Fibroblast of upper back skin (primary cell): ENCODE measurements at places on chromosomes 3 and 15.

DNA sequence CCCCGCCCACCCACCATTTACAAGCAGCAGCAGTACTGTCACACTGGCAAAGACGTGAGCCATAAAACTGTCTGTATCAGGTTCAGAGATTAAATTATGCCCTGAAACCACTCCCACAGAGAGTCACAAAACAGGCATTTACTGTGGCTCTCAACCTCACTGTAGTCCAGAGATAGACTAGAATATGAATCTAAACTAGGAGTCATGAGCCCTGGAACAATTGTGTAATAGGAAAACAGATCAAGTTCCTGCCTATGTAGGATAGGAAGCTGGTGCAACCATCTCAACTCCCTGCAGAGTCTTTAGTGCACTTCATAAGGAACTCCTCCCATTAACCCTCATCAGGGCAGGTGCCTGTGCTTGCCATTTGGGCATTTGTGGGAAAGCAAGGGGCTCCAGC is 61.7 kb downstream of the FAM227B start:
- DNase-seq: no peak

DNA sequence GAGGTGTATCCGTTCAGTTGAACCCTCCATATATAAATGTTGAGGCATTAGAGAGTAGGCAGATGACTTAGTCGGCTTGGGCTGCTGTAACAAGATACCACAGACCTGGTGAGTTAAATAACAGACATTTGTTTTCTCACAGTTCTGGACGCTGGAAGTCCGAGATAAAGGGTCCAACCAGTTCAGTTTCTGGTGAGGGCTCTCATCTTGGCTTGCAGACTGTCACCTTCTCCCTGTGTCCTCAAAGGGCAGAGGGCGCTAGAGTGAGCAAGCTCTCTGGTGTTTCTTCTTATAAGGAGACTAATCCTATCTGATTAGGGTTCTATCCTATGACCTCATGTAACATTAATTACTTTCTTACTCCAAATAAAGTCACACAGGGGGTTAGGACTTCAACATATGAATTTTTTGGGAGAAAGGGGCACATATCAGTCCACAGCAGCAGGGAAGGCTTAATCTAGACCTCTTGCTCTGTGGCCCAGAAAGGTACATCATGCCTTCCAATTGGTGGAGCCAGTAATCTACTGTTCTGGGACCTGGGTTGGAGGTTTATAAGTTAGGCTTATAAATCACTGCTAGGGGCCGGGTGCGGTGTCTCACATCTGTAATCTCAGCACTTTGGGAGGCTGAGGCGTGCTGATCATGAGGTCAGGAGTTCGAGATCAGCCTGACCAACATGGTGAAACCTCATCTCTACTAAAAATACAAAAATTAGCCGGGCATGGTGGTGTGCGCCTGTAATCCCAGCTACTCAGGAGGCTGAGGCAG is 26.3 kb upstream of the SLC28A2 start:
- no peak for DNase-seq

GRCh38 chr3:126053513-126053912 is 30.4 kb downstream of the SLC41A3 start:
- no peak for DNase-seq

DNA sequence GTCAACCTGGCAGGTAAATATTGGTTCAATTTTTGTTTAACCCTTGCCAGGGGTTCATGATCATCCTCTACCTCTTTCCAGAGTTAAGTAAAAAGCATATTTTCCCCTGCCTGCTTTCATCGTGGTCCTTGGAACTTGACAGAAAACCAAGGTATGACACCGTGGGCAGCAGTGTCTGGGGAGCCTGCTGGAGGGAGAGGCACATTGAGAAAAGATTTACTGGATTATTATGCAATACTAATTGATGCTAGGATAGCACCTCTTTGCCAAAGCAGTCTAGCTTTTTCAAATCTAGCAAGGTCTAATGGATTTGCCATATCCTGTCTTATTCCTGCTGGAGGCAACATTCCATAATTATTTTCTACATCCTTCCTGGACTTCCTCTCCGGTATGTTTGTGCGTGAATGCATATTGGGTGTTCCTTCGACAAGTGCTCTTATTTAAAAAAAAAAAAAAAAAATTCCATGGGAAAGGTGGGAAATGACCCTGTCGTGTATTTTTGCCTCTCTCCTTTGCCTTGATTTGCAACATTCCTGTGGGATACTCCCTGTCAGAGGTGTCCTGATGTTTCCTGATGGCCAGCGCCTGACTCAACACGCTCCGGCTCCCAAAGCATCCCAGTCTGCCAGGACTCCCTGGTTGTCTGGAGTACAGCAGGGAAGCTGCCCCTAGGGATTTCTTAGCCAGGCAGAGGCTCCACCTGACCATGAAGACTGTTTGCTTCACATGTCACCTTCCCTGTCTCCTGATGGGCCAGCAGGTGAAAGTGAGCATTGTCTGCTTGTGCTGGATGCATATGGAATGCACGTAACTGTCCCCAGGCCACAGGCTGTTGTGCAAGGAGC is 6.3 kb downstream of the BHLHE40 start:
- peak; percentile 73 for DNase-seq

- peak; percentile 40 for DNase-seq
Observed at GRCh38 chr3:147130461-147130860, 275.9 kb downstream of the ZIC4 start.

DNA sequence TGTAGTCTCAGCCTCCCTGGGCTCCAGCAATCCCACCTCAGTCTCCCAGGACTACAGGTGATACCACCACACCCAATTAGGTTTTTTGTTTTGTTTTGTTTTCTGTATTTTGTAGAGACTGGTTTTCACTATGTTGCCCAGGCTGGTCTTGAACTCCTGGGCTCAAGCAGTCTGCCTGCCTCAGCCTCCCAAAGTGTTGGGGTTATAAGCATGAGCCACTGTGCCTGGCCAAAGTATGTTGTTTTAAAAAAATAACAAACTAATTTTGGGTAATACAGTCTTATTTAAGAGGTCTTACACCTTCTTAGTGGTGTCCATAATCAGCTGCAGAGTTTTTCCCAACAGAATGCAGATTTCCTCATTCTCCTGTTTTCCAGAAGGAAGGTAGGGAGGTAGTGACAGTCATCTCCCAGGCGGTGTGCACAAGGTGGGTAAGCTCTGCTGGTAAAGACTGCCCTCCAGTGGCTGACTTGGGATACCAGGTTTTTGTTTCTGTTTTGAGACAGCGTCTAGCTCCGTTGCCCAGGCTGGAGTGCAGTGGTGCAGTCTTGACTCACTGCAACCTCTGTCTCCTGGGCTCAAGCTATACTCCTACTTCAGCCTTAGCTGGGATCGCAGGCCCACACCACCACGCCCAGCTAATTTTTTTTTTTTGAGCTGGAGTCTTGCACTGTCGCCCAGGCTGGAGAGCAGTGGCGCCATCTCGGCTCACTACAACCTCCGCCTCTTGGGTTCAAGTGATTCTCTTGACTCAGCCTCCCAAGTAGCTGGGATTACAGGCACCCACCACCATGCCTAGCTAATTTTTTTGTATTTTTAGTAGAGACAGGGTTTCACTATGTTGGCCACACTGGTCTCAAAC is 58.4 kb downstream of the MAP6D1 start:
- peak; percentile 66 for DNase-seq

DNA sequence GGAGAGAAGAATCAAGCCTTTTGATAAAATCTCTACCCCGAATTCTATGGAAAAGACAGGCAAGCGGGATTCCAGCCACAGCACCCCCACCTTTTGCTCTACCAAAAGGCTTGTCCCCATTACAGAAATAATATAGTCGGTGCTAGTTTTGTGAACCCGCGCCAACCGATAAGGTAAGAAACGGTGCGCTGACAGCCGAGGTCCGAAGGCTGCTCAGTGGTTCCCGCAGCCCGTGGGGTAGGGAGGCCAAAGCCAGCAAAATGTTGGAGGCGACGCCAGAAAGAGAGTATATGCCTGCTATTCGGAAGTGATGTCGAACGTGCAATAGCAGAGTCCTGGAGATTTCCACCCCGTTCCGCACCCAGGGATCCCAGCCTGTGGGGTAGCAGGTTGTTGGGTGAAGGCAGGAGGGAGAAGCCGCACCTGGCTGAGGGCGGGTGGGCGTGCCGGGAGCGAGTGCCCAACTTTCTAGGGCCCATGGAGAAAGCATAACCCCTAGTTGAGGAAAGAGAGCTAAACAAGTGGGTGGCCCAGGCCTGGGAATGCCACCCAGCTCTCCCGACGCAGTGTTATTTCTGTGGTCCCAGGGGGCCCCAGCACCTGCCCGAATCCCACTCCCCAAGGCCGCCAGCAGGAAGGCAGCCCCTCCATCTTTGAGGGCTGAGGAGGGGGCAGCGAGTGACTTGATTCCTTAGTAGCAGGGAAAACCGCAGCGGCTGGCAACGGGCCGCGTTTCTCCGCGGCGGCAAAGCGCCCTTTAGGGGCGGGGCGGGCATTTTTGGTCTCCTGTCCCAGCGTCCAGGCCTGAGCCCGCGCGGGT is 7.9 kb upstream of the SOX2 start:
- DNase-seq: no peak
